ENCODE measurements at places on chromosomes 1 and 21.
A peak's percentile ranks its signal among the peaks of the same experiment; 100 is the strongest.

DNA sequence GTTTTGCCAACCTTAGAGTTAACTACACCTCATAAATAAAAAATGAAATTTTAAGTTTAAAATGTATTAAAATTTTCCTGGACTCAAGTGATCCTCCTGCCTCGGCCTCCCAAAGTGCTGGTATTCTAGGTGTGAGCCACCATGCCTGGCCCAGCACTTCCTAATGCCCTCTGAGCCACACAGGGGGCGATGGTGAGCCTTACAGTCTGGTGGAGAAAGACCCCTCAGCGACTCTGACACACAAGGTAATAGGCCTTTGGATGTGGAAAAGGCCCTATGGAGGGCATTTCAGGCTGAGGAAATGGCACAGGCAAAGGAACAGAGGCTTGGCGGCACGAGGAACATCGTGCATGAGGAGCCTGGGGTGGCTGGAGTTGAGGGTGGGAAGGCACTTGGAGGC lies 6.7 kb downstream of the CITED4 start:
- no peak for DNase-seq

GRCh38 chr1:32215629-32216480 lies 6.3 kb downstream of the TMEM234 start:
- DNase-seq: peak; percentile 34

DNA sequence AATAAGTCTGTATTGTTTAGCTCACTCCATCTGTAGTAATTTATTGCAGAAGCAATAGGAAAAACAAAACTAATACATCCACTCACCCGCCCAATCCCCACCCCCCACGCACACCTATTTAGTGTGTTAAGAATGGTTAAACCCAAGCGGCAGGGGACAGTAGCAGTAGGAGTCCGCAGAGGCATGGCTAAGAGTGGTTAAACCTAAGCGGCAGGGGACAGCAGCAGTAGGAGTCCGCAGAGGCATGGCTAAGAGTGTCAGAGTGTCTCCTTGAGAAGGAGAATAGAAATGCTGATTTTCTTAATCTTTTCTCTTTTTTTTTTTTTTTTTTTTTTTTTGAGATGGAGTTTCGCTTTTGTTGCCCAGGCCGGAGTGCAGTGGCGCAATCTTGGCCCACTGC lies 34.8 kb upstream of the TMPRSS2 start:
- DNase-seq: no peak

GRCh38 chr1:6601049-6601922 lies 1.4 kb downstream of the KLHL21 start:
- DNase-seq: no peak

DNA sequence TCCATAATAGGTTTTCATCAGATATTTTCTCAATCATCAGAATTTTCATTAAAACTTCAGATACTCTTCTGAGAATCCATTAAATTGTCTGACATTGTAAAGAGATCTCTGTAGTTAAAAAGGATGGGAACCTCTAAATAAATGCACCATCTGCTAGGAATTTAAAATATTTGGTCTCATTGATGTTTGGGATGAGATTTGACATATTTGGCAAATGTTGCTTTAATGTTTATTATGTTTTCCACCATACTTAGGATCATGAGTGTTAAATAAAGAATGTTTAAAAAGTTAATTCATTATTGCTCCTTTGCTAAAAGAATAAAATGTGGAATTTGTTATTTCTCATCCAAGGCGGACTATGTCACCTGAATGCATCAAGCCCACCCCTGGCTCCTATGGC lies 85.5 kb upstream of the VANGL1 start:
- no peak for DNase-seq

GRCh38 chr1:246795906-246796694 lies 71.9 kb downstream of the SCCPDH start:
- no peak for DNase-seq

DNA sequence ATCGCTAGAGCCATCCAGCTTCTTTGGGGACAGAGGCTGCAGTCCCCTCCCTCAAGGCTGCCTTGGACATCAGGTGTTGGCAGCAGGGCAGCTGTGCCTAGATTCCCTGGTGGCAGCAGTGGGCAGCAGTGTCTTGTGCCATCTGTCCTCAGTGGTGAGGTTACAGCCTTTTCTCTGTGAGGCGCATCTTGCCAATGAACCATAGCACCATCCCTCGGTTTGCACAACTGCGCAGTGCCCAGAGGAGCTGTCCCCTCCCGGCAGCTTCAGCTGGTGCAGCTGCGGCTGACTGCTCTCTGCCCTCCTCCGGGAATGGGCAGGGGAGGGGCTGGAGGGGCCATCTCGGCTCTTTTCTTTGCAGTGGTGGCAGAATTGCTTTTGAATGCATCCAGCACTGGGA lies 59.0 kb upstream of the C8B start:
- DNase-seq: no peak

DNA sequence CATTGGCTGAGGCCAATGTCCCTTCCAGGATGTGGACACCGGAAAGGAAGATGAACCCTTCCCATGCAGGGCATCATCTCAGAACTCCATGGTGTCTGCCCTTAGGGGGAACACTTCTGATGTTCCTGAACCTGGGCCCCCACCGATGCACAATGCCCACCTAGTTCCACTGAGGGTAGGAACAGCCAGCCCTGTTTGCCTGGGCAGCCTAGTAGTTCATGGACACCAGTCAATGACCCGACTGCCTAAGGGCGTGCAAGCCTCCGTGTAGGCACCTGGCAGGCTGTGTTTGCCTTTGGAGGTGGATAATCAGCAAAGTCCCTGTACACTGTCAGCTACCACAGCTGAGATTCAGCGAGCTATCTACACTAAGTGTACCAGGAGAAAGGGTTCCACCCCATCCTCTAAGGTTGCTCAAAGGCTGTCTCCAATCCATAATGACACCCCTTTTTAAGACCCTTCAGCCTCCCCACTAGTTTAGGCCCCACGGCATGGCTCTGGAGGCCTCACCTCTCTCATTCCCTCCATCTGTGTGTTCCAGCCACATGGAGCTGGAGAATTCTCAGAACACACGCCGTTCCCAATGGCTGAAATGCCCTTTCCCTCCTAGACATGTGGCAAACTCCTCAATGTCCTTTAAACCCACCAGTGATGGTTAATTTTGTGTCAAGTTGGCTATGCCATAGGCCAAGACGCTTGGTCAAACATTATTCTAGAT lies 124.8 kb upstream of the EDN2 start:
- no peak for DNase-seq

DNA sequence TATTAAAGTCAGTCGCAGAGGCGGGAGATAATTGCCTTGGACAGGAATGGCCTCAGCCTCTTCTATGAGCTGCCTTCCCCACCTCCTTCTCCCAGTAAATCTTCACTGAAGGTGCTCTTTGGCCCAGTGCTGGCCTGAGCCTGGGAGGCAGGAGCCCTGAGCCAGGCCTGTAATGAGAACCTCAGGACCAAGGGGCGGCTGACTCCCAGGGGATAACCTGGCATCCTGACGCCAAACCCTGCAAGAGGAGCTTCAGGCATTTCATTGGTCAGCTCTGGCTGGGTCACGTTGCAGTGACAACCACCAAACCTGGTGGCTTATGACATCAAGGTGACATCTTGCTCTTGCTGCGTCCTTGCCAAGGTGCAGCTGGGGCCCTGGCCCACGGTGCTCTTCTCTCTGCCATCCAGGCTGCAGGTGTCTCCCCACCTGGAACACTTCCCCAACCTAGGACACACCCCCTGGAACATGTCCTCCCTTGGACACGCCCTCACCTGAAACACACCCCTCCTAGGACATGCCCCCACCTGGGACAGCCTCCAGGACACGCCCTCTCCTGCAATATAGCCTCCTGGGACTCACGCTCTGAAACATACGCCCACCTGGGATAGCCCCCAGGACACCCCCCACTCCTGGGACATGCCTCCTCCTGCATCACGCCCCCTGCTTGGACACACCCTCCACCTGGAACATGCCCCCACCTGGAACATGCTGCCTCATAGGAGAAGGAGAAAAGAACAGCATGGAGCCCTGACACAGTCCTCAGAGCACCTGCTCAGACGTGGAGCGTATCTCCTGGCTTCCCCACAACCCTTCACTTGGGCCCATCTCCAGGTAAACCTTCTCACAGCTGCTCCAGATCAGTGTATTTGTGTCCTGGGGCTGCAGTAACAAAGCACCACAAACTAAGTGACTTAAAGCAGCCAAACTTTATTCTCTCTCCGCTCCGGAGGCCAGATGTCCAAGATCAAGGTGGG lies 333.6 kb downstream of the NPHP4 start:
- DNase-seq: no peak

- DNase-seq: no peak
Measured at GRCh38 chr1:75791022-75791421, 5.0 kb downstream of the RABGGTB start.

- DNase-seq: peak; percentile 78
Measured at GRCh38 chr1:36703526-36704208, 221.0 kb upstream of the CSF3R start.

DNA sequence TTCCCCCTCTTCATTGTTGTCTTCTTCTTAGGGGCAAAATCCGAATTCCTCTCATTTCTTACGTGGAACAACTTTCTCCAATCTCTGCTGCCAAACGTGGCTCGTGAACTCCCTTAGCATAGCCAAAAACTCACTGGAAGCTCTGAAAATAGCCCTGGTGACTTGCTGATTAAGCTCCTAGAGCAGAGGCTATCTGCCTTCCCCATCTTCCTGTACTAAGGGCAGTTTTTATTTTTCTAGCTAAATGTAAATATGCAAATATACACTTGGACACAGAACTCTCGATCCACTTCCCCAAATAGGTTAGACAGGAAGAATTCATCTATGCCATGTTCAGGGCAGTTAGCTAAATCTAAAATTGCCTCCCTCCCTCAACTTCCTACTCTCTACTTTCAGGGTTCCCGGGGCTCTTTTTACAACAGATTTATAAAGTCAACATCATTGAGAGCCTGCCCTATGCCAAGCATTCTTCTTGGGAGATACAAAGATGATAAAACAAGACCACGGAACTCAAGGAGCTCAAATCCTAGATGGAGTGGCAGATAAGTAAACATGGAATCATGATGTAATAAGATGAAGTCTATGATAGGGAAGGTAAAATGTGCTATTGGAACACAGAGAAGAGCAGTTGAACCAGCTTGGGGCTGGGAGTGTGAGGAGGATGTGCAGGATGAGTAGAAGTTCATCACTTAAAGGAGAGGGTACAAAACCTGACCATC lies 59.4 kb upstream of the FMOD start:
- no peak for DNase-seq

- DNase-seq: no peak
Measured at GRCh38 chr1:31655104-31655503, 10.4 kb upstream of the PEF1 start.

DNA sequence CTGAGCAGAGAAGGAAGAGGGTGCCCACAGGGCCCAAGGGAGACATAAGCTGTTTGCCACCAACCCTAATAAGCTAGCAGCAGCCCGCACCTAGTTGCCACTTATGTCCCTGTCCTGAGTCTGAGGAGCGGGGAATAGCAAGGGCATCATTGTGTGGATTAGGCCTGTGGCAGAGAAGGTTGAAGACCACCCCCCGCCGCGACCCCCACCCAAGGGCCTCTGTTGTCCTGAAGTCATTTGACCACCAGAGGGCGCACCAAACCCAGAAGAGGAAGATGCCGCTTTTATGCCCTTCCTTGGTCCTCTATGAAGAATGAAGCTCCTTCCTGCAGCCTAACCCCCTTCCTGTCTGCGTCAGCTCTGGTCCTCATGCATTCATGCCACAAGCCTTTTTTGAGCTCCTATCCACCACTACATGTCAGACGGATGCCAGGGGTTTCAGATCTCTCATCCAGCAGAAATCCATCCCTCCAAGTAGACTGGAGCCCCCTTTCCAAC lies 16.6 kb downstream of the RHBG start:
- DNase-seq: peak; percentile 71

- no peak for DNase-seq
Measured at GRCh38 chr1:164183854-164184635, 374.9 kb upstream of the PBX1 start.

DNA sequence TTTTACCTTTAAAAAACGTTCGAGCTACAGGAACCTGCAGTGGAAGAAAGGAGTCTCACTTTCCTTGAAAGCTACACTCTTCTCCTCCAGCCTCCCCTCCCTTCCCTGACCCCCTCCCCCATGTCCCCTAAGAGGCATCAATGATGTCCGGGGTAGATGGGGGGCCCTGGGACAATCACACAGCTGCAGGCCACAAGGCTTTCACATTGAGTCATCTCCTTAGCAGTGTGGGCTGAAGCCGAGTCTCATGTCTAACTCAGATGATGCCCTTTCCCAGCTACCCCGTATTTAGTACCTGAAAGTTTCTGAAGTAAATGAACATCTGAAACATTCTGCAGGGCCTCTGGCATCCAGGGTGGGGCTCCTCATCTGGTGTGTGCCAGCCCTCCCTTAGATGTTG lies 6.3 kb upstream of the GPR25 start:
- no peak for DNase-seq

DNA sequence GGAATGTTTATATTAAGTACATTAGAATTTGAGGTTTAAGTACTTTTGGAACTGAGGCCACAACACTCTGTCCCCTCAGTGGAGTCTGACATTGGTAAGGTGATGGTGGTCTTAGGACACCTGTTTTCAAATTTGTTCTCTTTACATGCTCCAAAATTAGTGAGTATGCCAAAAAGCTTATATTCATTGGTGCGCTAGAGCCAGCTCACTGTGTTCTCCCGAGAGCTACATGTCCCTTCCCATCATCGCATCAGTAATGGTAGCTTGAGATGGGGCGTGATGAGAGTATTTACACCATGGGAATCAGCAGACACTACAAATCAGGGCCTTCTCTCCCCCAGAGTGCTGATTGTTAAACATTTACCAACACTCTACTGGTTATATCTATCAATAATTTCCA lies 19.5 kb downstream of the ETS2 start:
- DNase-seq: no peak

DNA sequence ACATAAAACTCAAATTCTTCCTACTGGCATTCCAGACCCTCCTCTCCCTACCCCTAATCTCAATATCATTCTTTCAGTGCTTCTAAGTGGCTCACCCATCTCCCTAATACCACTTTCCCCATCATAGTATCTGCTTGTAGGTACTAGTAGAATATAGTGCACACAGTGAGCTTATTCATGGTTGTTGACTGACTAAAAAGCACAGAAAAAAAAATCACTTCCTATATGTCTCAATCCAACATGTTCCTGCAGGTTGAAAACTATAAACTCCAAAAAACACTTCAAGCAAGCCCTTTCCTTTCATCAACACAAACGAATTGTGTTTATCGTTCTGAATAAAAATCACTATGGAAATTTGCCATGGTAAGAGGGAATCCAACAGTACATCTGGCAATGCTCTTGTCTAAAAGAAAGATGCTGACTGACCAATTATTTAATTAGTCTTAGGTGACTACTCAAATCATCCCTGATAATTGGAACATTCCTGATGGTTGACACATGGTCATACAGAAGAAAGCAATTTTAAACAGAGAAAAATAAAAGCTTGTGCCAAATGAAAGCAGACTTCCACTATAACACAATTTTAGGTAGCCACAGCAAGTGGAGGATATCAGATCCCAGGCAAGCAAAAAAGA lies 87.1 kb downstream of the NDUFS5 start:
- DNase-seq: no peak
